Central memory CD4-positive, alpha-beta T cell (primary cell): ENCODE measurements at places on chromosomes 12 and 14.
A peak's percentile ranks its signal among the peaks of the same experiment; 100 is the strongest.

- DNase-seq = peak; percentile 59
These were observed 9.8 kb downstream of the CPNE6 start for GRCh38 chr14:24080888-24081738.

- no peak for DNase-seq
These were observed 166.9 kb upstream of the ATXN7L3B start for GRCh38 chr12:74370608-74371216.

GRCh38 chr14:51304941-51305340 lies 64.9 kb downstream of the TMX1 start:
- no peak for DNase-seq

DNA sequence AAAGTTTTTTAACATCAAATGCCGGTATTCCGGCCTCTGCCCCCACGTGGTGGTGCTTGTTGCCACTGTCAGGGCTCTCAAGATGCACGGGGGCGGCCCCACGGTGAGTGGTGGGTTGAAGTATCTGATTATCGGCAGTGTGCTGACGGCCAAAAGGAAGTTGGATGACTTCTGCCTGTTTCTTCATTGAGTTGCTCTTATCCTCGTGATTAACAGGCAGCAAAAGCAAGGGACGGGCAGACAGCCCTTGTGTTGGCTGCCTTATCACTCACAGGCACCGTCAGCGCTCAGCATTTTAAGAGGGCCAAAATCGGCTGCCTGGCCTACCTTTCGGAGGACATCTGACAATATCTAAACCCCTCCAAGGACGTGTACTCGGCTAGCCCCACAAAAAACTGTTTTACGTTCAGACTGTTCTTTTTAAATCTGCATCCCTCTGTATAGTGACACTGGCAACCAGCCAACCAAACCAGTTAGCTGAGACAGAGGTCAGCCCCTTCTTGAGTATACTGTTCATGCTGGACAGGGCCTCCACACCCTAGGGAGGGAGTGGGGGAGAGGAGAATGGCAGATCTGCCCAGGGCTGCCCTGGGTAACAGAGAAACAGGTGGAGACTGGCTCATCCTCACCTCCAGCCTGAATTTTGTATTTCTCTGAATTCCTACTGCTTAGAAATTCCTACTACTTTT lies 22.9 kb upstream of the AKAP5 start:
- no peak for DNase-seq

- no peak for DNase-seq
These were observed 151.1 kb downstream of the SAMD4A start for GRCh38 chr14:54718046-54718445.

- DNase-seq = no peak
These were observed 64.8 kb upstream of the OVCH1 start for GRCh38 chr12:29562110-29562804.

DNA sequence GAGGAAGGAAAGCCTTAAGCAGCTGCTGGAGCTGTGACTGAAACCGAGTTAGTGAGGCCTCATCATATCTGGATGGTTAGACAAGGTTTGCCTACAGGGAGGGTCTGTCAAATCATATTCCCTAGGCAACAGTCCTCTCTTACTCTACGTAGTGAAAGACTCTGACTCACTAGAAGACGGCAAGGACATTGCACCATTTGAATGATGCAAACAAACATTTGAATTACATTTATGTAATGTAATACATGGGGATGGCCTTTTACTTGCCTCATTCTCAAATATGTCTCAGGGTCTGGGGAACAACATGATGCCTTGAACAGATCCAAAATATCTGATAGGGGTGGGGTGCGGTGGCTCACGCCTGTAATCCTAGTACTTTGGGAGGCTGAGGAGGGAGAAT lies 29.8 kb upstream of the STRAP start:
- DNase-seq = no peak

- DNase-seq = no peak
These were observed 62.2 kb downstream of the NCOR2 start for GRCh38 chr12:124505001-124505818.

DNA sequence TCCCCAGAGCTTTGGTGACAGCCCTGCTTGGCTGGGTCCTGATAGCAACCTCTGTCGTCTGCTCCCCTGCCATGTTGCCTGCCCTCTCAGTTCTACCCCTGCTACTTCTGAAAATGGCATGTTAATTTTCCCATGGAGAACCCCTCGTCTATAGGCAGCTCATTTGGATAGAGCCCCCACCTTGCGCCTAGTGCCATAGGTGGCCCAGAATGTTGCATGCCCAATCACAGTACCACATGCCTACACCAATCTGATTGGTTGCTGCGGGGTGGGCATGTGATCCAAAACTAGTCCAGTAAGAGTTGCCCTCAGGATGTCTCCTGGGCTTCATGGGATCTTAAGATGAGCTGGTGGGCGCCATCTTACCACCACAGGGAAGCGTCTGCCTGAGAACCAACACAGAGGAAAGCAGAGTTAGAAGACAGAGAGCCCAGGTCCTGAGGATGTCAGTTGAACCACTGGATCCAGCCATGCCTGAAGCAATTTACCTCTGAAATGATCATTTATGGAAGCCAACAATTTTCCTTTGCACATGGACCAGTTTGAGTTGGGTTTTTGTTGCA lies 85.7 kb downstream of the PAPOLA start:
- no peak for DNase-seq

GRCh38 chr12:3493043-3493858 lies 2.2 kb downstream of the PRMT8 start:
- DNase-seq = no peak

- DNase-seq = no peak
These were observed 16.1 kb upstream of the GAS2L3 start for GRCh38 chr12:100557357-100557756.

GRCh38 chr12:47590771-47591360 lies 115.0 kb downstream of the RPAP3 start:
- DNase-seq = no peak

GRCh38 chr12:100234591-100235304 lies 32.1 kb downstream of the DEPDC4 start:
- peak; percentile 8 for DNase-seq

- DNase-seq = no peak
These were observed 54.7 kb downstream of the SUSD6 start for GRCh38 chr14:69666112-69666511.

DNA sequence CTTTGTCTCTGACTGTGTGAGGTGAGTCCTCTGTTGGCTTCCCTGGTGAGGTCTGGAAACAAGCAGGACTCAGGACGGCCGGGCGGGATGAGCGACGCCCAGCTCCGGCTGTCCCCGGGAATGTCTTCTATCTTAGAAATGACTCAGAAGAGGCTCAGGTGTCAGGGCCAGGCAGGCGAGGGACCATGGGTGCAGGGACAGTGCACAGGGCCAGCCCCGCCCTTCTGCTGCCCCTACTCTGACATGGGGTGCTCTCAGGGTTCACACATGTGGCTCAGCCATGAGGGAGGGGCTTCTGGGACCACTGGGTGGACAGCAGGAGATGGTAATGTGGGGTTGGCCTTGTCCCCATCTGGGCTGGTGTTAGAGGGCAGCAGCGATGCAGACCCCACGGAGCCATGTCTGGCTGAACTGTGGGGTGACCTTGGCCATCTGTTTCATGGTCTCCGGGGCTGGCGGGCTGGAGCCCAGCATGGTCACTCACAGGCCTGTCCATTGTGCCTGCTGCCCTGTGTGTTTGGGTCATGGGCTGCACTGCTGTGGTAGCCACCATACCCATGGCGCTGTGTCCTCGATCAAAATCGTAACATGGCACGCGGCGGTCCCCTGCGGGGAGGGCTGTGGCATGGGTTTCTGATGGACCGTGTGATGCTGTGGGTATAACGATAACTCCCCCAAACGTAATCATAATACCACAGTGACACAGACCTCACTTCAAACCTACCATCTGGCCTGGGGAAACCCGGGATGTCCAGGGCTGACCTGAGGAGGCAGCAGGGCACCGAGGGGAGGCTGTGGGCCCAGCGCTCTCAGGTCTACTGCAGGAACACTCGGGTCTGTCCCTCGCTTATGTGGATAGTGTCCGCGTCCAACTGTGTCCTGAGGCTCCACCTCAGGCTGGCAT lies 368.8 kb downstream of the TMEM121 start:
- no peak for DNase-seq

GRCh38 chr12:32542428-32543229 lies 136.5 kb upstream of the DNM1L start:
- DNase-seq = no peak

DNA sequence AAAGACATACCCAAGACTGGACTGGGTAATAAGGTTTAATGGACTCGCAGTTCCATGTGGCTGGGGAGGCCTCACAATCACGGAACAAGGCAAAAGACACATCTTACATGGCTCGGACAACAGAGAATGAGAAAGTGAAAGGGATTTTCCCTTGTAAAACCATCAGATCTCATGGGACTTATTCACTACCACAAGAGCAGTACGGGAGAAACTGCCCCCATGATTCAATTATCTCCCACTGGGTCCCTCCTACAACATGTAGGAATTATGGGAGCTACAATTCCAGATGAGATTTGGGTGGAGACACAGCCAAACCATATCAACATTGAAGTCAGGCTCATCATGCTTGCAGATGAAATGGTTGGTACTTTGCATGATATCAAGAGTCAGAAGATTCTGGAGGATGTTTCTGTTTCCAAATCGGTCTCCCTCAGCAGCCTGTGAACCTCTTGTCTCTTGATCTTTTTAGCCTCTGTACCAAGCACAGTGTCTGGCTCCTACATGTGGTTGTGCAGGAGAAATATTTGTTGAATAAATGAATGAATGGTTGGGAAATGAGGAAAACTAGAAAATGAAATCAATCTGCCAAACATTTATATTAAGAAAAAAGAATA lies 98.6 kb downstream of the VRK1 start:
- DNase-seq = no peak

DNA sequence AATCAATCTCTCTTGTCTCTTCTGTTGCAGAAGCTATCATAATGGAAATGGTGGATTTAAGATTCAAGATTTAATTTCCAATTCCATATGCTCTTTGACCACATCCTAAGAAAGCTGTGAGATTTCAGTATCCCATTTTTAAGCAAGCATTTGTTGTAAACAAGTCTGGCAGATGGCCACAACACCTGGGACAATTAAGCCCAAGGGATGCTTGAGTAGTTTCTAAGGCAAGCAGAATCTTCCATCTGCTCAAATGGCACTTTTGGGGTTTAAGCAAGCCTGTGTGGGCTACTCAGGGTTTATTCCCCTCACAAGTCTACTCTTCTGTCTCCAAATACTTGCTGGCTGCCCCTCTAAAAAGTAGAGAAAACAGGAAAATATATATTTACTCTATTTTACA lies 304.7 kb upstream of the SYT1 start:
- no peak for DNase-seq

DNA sequence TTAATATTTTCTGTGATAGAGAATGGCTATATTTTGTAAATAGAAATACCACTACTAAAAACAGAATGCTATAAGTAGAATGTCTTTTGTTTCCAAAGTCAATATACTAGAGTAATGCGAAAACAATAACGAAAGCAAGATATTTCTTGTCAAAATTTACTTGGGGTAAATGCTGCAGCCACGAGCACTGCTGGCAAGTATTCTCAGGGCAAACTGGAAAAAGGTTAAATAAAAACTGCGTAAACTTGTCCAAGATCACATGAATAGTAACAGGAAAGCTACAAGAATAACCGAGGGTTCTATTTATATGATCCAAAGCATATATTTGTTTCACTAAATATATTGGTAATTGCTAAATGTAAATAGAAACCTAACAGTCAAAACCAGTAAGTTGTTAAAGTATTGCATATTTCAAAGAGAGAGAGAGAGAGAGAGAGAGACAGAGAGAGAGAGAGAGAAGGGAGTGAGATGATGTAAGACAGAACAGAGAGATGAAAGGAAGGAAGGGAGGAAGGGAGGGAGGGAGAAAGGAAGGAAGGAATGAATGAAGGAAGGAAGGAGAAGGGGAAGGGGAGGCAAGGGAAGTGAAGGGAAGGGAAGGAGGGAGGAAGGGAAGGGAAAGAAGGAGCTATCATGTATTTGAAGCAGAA lies 231.7 kb downstream of the KCNC2 start:
- DNase-seq = no peak

GRCh38 chr12:42568952-42569915 lies 20.3 kb downstream of the PRICKLE1 start:
- no peak for DNase-seq

- no peak for DNase-seq
These were observed 98.3 kb downstream of the TTC7B start for GRCh38 chr14:90717916-90718315.

- DNase-seq = no peak
These were observed 977 bp downstream of the HEATR5A start for GRCh38 chr14:31419179-31419966.

GRCh38 chr14:79356040-79356439 lies 855.3 kb downstream of the DIO2 start:
- DNase-seq = no peak

- DNase-seq = no peak
These were observed 64.8 kb upstream of the PLEKHG3 start for GRCh38 chr14:64639340-64639821.

DNA sequence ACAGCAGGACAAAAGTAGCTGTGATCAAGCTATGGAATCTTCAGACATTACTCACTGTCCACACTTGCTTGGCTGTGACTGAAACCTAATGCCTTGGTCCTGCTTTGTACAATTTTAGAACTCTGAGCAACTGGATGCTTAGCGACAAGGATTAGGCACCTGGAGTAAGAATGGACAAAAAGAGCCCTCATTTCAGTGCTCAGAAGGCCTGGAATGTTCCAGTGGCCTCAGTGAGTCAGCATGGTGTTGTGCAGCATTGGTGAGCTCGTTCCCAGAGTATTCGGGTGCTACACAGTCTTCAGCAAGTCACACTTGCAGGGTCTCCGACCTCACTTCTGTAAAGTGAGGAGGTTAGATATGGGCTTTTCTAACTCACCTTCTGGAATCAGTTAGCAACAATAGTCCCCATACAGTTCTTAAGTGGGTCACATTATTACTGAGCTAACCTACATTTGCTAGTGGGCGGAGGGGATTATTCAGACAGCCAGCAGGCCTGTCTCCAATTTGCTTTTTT lies 108.0 kb upstream of the MDM1 start:
- DNase-seq = no peak

- no peak for DNase-seq
These were observed 77.6 kb downstream of the CHST11 start for GRCh38 chr12:104534162-104534856.

- DNase-seq = no peak
These were observed 15.6 kb downstream of the HIP1R start for GRCh38 chr12:122850695-122851350.

DNA sequence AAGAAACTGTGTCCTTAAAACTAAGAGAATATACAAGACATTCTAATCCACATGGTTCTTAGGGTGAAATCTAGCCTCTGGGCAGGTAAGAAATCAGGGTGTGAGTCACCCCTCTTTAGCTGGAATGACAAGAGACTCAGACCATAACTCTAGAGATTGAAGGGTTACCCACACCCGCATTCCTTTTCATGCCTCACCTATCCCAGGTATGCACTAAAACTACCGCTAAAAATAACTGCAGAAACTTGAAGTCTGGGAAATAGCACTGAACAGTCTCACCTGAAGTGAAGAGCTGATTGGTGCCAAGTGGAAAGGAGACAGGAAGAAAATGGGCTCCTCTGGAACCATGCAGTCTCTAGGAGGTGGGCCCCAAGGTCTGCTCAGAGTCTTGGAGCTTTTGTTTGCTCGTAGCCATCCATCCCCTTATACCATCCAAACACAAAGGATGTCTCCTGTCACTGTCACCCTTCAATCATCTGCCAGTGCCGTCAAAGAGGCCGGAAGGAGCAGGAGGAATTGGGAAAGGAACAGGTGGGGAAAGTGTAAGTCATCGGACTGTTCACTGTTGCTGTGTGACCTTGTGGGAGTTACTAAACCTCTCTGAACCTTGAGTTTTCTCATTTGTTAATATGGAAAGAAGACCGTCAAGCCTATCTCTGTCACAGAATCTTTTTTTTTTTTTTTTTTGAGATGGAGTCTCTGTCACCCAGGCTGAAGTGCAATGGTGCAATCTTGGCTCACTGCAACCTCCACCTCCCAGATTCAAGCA lies 22.4 kb downstream of the DDX47 start:
- DNase-seq = no peak

- DNase-seq = no peak
These were observed 39.7 kb downstream of the AACS start for GRCh38 chr12:125104982-125105381.
